ENCODE measurements at places on chromosomes 13 and 19.

- no peak for DNase-seq
These were observed 76.2 kb downstream of the FOXO1 start for GRCh38 chr13:40590112-40590862.

GRCh38 chr13:100483841-100484381 lies 104.7 kb downstream of the GGACT start:
- no peak for DNase-seq

GRCh38 chr13:51603716-51604115 lies 19.5 kb downstream of the WDFY2 start:
- DNase-seq: no peak

DNA sequence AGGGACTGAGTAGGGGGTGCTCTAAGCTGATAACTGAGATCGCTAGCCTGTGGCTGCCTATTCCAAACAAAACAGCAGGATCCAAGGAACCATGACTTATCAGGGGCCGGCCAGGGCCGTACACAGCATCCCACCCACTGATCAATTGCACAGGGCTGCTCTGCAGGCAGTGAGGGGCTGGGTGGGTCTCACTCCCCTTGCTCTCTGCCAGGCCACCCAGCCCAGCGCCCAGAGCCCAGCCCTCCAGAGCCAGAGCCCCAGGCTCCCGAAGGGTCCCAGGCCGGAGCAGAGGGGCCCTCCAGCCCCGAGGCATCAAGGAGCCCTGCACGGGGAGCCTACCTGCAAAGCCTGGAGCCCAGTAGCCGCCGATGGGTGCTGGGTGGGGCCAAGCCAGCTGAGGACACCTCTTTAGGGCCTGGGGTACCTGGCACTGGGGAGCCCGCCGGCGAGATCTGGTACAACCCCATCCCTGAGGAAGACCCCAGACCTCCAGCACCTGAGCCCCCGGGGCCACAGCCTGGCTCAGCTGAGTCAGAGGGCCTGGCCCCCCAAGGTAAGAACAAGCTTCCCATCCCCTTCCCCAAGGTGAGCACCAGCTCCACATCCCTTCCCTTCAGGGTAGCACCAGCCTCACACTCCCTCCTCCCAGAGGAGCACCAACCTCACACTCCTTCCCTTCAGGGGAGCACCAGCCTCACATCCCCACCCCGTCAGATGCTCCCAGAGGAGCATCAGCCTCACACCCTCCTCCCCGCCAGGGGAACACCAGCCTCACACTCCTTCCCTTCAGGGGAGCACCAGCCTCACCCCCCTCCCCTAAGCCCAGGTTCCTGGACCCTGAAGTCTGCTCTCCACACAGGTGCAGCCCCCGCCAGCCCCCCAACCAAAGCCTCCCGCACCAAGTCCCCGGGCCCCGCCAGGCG lies 1.9 kb downstream of the SYDE1 start:
- DNase-seq: no peak

DNA sequence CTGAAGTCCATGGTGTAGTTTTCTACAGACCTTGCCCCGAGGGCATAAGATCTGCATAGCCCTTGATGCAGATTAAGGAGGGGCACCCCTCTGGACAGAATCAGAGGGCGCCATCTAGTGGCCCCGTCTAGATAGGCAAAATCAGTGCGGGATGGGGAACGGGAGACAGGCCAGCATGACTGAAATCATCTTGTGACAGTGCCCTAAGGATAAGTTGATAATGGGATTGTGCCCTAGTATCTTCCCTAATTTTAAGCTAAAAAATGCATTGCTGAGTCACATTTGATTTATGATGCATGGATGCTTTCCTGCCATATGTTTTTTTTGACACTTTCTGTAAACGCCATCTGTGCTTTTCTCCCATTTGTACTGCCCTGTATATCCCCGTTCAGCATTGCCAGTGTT lies 19.0 kb upstream of the GPI start:
- peak; percentile 58 for DNase-seq

DNA sequence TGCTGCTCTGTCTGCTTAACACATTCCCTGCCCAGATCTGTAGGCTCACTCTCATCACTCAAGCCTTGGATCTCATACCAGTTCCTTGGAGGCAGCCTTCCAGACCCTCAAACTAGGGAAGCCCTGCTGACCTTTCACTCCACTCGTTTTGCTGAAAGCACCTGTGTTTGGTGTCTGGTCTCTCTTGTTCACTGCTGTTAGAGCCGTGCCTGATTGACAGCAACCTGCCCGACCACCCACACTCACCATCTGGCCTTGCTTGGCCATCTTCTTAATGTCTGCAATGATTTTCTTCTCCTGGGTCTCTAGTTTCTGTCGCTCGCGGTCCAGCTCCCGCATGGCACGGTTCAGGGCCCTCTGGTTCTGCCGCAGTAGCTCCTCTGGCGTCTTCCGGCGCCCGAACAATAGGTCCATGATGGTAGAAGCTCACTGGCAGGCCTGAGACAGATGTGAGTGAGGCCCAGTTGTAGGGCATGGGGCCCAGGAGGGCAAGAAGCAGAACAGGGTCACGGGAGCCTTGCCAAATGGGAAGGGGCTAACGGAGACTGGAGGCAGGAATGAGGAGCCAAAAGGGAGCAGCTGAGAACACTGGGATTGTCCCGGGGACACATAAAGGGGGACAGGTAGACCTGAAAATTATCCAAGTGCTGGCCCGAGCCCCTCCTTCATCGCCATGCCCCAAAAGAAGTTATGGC lies 959 bp downstream of the CHMP2A start:
- DNase-seq: no peak

GRCh38 chr13:112575675-112576074 lies 12.3 kb downstream of the TUBGCP3 start:
- peak; percentile 74 for DNase-seq

- DNase-seq: peak; percentile 36
These were observed 56.0 kb upstream of the DOCK9 start for GRCh38 chr13:99033814-99034213.

DNA sequence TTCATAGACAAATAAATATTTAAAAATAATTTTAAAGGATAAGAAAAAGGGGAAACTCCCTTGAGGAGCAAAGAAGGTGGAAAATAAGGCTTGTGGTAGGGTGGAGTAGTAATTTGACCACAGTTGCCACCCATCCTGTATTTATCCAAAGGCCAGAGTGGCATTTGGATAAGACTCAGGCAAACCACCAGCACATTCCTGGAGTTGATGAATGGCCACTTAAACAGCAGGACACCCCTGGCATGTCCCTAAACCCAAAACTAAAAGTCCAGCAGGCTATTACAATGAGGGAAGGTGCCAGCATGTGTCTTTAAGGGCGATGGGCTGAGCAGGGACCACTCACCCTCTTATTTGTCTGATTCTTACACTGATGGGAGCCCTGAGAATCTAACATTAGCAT lies 9.8 kb upstream of the FRY start:
- DNase-seq: peak; percentile 22

- DNase-seq: peak; percentile 83
These were observed 5.5 kb downstream of the HRC start for GRCh38 chr19:49149652-49150105.

DNA sequence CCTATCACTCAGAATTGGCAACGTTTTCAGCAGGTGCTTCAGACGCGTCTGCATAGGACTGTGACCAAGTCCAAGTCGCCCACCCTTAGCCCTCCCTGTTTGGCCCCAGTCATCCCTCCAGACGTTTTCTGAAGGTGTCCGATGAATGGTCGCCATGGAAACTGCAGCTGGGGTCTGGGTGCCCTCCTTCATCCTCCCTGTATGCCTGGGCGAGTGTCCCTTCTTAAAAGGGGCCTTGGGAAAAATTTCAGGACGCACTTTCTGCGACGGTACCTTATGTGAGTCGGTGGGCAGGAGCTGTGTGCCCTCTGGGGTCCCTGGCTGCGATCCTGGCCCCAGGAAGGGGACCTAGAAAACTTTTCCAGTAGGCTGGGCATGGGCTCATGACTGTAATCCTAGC lies 25.1 kb downstream of the MAN2B1 start:
- no peak for DNase-seq

DNA sequence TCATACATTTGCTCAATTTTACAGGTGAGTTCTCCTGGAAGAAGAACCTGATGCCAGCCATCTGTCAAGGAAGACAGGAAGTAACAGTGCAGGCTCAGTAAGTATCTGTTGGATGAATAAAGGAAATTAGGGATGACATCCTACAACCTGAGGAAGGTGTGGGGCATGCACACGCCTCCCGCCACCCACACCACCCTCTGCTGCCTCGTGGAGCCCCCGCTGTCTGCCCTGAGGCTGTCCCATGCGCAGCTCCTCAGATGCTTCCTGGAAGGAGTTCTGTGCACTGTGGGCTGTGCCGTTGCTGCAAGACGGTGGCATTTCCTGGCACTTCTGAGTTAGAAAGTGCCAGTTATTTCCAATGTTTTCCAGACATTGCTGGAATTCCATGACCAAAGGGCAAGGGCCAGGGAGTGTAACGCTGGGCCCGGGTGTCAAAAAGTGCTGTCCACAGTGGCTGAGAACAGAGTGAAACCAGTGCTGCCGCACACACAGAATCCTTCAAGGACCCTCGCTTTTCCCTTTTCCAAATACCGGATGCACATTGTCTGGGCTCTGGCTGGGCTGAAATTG lies 4.2 kb upstream of the TEX29 start:
- DNase-seq: peak; percentile 6

- DNase-seq: peak; percentile 43
These were observed 209.7 kb downstream of the SPRY2 start for GRCh38 chr13:80131204-80131603.

GRCh38 chr13:44573790-44574465 lies 2.2 kb downstream of the TSC22D1 start:
- peak; percentile 67 for DNase-seq

- DNase-seq: no peak
These were observed 193.9 kb downstream of the RBM26 start for GRCh38 chr13:79212064-79212619.

- DNase-seq: peak; percentile 46
These were observed 1.4 kb downstream of the EVI5L start for GRCh38 chr19:7831452-7831851.

- DNase-seq: no peak
These were observed 10.6 kb downstream of the FZR1 start for GRCh38 chr19:3516675-3517207.

- no peak for DNase-seq
These were observed 852 bp upstream of the SHISA7 start for GRCh38 chr19:55443824-55444480.

- DNase-seq: no peak
These were observed 7.4 kb downstream of the BRD4 start for GRCh38 chr19:15324791-15325519.

DNA sequence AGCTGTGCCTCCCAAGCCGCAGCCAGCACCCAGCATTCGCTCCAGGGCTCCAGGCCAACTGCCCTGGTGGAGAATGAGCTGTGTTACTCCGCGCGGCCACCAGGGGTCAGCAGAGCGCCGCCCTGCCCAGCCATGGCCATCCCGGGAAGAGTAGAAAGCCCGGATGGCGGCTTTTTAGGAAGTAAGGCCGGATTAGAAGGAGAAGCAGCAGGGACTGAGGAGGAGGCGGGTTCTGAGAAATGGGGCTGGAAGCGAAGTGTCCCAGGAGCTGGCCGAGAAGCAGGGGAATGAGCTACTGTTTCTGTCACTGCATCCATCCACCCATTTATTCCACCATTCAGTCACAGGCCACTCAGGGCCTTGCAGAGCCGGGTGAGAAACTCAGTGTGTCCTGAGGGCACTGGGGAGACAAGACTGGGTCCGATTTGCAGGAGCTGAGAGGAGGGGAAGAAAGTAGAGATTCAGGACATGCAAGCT lies 6.6 kb upstream of the NPAS1 start:
- DNase-seq: peak; percentile 60

DNA sequence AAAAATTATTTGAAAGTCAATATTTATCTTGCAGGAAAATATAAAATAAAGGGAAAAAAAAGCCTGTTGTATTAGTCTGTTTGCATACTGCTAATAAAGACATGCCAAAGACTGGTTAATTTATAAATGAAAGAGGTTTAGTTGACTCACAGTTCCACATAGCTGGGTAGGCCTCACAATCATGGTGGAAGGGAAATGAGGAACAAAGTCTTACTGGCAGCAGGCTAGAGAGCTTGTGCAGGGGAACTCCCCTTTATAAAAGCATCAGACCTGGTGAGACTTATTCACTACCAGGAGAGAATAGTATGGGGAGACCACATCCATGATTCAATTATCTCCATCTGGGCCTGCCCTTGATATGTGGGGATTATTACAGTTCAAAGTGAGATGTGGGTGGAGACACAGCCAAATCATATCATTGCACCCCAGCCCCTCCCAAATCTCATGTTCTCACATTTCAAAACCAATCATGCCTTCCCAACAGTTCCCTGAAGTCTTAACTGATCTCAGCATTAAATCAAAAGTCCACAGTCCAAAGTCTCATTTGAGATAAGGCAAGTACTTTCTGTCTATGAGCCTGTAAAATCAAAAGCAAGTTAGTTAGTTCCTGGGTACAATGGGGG lies 1416.5 kb upstream of the SPRY2 start:
- DNase-seq: no peak

DNA sequence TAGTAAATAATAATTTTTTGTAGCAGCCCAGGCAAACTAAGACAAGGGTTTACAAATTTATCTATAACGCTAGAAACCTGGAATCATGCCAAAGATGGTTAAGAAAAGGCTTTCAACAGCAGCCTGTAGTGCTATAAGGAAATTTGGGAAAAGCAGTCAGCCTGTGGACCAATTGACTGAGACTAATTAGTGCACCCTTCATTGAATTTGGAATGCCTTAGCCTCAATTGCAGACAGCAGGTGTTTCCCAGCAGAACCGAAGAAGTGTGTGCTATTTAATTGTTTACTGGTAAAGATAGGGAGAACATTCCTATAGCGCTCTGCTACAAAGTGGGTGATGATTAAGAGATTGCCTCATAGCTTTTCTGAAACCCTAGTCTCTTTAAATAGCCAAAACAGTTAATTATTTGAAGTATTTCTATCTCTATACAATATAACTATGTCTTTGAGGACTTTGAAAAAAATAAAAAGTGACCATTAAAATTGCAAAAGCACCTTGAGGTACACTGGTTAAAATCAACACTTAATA lies 1884.3 kb upstream of the PCDH20 start:
- DNase-seq: no peak

DNA sequence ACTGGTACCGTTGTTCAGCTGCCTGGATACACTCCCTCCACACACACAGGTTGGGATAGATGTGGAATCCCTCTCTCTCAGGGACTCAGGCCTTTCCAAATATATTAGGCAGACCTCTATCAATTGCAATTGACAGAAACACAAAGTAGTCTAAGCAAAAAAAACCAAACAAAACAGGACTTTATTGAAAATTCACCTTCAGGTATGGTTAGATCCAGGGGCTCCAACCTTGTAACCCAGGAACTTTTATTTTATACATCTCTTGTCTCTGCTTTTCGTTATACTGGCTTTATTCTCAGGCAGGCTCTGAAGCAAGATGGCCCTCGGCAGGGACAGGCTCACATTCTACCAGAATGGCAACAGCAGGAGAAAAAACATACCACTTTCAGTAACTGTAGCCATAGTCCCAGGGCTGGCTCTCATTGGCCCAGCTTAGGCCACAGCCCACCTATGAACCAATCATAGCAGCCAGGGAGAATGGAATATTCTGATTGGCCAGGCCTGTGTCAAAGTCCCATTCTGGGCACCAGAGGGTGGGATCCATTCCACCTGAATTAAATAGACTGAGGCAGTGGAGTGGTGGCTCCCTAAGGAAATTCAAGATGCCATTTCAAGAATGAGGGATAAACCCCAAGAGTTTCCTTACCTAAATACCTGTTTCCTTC lies 13.1 kb upstream of the CEACAM19 start:
- DNase-seq: no peak
